Activated gamma-delta T cell treated with anti-CD3 and anti-CD28 coated beads, Interleukin-2, amount 50 U/mL, for 16 hours (primary cell): ENCODE measurements at places on chromosomes 11 and 22.

- DNase-seq, result no peak
Measured at GRCh38 chr11:78380615-78381051, 37.0 kb downstream of the GAB2 start.

- no peak for DNase-seq
Measured at GRCh38 chr11:94806014-94806413, 37.9 kb downstream of the AMOTL1 start.

DNA sequence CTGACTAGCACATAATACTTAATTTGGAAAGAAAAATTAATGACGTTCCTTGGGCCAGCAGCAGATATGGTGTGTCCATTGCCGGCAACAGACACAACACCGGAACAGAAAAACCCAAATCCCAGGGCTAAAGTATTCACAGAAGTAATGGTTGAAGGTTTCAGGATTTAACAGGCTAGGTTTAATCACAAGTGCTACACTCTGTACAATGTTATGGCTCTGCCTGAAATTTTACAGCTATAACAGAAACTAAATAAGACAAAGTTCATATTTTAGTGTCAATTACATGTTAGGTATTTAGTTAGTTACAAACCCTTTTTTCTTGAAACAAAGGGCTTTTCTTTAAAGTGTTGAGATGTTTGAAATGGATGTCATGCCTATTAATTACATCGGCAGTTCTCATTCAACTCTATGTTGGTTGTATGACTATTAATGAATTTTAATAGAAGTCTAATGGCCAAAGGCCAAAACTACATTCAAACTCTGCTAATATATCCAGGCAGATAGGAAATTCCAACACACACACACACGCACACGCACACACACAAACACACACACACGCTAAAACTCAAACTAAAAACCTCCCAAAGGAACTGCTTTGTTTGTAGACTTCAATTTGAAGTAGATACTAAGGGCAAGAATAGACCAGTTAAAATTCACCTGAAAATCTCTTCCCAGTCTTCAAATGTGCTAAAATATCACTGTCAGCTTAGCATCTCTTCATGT lies 27.8 kb upstream of the CLNS1A start:
- no peak for DNase-seq

DNA sequence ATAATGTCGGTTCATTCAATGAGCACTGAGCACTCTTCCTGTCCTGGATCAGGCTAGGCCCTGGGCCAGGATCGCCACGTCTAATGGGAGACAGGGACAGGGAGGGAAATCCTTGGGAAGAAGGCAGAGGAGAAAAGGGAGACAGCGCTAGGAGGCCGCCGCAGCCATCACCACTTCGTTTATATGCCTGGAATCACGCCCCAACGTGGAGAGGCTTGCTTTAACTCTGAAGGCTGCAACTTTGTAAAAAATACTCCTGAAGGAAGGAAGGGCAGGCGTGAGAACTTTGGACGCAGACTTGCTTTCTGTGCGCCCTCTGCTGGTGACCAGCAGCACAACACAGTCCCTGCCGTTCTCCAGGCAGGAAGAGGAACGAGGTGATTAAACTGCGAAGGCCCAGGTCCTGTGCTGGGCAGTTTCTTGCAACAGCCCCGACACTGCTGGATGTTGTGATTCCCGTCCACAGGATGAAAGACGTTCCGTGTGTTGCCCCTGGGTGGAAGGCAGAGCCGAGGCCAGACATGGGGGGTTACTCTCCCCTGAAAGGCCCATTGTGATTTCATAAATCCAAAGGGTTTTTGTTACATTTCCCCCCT lies 22.1 kb downstream of the RIBC2 start:
- peak; percentile 59 for DNase-seq

- DNase-seq, result no peak
Measured at GRCh38 chr11:86593833-86594232, 78.6 kb downstream of the ME3 start.

DNA sequence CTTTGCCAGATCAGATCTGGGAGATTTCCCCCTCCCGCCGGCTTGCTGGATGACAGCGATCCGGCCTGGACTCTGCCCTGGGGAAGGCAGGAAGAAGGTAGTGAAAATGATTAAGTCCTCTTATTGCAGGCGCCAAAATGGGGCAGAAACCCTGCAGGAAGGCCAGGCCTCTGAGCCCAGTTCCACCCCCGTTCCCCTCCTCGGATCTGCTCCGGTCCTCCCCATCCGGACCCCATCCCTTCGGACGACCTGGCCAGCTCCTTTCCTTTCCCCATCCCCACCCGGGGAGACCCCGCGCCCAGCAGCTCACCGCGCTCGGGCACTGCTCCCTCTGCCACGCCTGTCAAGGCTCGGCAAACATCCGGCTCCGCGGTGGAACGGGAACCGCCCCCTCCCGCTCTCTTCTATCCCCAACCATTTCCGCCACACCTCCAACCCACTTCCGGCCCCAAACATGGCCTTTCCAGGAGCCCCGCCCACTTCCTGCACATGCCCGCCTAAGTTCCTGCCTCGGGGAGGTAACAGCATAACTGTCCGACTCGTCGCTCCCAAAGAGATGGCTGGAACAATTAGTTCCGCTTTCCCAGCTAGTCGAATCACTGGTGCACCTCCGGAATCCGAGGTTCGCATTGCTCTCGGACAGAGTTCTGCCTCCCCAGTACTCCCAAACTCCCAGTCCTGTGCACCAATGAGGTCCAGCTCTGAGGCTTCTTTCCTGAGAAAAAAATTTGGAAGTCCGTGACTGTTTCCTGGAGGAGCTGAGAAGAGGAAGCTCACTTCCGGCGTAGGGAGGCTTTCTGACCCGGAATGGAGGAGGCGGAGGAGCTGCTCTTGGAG lies at the start of the genes ARHGAP1 and ZNF408:
Gene ARHGAP1, minus strand, starts transcription at position 379 of the 837 bp plus-strand sequence. CDS start 4,512 bp downstream, outside the sequence.
Gene ZNF408, plus strand, starts transcription at position 791 of the 837 bp plus-strand sequence. Its CDS starts 17 bp downstream, at position 808.
- peak; percentile 99 for DNase-seq

DNA sequence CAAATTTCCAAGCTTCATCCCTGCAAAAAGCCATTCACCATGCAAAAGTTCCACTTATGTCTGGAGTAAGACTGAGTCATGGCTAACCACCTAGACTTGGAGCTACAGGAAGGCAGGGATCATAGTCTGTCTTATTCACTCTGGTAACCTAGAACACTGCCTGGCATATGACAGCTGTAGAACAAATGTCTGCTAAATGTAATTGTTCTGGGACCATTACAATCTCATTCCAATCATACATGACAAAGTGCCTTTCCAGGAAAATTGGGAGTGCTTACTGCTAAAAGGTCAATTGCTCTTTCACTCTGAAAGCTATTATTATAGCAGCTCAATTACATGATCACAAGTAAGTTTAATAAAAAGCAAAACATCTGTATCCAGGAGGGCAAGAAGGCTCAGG lies 99.1 kb upstream of the CHRM4 start:
- DNase-seq, result no peak

DNA sequence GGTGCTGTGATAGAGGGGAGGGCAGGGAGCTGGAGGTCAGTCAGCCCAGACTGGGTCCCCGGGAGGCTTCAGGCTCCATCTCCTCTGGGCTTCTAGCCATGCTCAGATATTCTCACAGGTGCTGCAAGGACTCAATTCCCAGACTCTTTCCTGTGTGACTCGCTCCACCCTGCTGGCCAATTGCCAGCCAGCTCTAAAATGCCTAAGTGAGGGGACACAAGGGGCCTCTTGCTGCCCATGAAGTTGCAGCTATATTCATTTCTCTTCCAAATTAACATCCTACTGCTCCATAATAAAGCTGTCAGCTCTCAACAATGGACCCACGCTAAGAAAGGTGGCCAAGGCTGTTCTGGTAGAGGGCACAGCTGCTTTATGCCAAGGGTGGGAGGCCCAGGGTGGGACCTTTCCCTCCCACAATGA lies 101.5 kb downstream of the PLEKHA7 start:
- no peak for DNase-seq

DNA sequence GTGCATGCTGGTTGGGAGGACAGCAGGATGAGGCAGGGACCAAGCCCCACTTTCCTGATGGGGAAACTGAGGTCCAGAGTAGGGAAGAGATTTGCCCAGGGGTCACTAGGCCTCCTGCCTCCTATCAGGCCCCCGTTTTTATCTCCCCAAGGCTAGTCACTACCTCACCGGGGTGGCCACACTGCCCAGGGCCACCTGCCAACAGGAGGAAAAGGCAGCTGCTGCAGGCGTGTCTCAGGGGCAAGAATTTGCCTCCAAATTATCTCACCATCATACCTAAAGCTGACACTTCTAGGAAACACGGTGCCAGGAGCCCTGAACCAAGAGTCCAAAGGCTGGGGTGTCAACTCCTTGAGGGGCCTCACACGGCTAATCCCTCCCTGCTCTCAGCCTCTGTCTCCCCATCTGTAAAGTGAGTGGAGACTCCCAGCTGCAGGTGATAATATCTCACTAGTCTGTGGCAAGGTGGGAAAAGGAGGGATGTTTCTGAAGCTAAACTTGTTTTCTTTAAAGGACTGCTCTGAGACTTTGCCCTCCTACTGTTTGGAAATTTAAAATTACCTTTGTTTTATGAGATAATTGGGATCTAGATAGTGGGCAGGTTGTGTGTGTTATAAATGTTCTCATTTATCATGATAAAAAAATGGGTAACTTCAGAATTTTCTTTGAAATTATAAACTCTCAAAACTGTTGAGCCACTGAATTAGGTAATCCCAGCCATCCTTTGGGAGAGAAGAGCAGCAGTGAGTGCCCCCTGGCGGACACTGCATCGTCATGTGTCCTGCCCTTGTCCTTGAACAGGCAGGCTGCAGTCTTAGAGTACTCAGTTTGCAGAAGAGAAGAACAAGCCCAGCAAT lies 60.0 kb downstream of the MYO7A start:
- DNase-seq, result peak; percentile 53

DNA sequence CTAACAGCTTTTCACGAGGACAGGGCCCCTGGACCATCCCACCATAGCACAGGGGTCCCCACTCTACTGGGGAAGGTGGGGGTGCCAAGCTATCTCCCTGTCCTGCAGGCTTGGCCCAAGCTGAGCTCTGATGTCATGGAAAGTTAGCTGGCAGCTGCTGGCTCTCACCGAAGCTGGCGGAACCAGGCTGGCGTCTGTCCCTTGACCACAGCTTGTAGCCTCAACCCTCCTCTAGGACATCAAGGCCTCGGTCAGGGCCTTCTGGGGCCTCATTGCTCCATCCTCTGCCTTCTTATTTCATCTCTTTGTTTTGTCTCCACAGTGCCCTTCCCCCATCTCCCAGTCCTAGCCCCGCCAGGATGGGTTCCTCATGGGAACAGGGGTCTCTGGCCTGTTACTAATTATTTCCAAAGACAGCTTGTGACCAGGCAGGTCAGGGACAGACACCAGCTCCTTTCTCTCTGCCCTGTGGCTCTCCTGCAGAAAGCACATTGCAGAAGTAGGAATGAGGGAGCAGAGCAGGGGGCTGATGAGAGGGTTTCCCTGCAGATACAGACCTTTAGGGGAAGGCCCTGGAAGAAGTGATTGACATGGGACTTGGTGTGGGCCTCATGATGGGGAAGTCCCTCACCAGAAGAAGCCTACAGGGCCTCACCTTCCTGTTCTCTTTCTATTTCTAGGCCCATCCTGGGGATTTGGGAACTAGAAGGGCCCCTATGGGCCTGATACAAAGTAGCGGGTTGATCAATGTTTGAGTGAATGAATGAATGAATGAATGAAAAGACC lies 97.5 kb upstream of the ALX4 start:
- DNase-seq, result no peak

- peak; percentile 50 for DNase-seq
Measured at GRCh38 chr11:58573451-58574104, 2.1 kb downstream of the LPXN start.

DNA sequence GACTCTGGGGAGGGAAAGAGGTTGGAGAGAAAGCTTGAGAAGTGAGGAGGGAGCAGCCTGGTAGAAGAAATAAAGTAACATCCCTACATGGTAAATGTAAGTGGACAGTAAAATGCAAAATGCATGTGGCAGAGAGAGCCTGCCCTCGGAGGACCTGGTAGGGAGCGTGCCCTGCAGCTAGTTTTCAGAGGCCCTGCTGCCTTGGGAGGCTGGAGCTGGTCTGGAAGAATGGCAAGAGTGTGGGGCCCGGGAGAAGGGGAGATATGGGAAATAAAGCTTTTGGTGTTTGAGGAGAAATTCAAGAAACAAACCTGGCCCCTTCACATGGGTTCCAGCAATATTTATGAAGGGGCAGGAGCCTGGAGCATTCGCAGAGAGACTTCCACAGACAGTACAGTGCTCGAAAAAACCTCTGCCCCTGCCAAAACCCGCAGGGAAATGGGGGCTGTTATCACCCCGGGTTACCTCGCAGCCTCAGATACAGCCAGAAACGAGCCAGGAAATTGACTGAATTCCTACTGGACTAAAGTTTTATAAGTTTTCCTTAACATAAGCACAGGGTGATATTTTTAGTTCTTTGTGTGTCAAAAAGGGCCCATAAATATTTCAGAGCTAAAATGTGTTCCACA lies 363.0 kb downstream of the TENM4 start:
- DNase-seq, result no peak

DNA sequence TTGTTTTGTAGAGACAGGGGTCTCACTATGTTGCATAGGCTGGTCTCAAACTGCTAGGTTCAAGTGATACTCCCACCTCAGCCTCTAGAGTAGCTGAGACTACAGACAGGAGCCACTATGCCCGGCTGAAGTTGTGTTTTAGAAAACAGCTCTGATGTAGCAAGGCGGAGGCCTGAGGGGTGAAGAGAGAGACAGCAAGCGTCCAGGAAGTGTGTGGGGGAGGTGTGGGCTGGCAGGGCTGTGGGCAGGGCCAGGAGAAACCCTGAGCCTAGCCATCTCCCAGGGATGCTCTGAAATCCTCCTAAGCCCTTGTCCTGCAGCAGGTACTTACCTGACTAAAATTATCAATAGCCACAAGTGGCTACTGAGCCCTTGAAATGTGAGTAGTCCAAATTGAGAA lies 16.1 kb upstream of the RPS3 start:
- DNase-seq, result no peak

DNA sequence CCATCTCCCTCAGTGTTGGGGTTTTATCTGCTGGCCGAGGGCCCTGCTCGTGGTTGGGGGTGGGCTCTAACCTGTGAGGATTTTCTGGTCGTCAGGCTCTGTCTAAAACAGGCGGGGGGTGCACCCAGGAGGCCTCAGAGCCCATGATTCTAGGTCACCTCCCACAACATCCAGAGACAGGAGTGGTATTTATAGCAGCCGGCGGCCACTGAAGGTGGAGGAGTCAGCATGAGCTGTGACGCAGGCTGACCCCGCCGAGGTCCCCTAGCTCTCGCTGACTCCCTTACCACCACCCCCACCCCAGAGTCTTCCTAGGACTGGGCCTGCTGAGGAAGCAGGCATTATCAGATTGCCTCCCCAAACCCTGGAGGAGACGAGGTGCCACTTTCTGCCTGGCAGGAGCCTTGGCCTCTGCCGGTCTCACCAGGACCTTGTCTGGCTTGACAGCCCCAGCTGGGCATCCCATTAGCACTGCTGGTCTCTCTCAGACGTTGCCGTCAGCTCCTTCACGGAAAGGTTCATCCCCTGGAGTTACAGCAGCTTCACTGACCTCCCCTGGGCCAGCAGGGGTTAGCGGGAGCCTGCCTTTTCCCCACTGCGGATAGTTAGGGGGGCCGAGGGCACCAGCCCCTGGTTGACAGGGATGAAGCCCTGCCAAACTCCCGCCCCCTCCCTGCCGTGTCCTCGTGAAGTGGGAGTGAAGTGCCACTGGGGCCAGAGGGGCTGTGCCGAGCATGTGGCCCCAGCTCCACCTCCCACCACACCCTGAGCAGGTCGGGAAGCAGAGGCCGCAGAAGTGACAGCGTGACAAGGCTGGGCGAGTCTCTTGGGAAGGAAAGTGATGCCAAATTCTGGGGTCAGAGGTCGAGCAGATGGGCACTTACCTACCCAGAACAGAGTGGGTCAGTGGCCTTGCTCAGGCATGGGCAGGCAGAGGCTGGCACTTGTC lies 26.5 kb downstream of the DAGLA start:
- DNase-seq, result no peak
